ENCODE measurements at places on chromosomes 7 and 10.

- no peak for DNase-seq
Measured at GRCh38 chr7:89312551-89312950, 517.0 kb upstream of the TEX47 start.

DNA sequence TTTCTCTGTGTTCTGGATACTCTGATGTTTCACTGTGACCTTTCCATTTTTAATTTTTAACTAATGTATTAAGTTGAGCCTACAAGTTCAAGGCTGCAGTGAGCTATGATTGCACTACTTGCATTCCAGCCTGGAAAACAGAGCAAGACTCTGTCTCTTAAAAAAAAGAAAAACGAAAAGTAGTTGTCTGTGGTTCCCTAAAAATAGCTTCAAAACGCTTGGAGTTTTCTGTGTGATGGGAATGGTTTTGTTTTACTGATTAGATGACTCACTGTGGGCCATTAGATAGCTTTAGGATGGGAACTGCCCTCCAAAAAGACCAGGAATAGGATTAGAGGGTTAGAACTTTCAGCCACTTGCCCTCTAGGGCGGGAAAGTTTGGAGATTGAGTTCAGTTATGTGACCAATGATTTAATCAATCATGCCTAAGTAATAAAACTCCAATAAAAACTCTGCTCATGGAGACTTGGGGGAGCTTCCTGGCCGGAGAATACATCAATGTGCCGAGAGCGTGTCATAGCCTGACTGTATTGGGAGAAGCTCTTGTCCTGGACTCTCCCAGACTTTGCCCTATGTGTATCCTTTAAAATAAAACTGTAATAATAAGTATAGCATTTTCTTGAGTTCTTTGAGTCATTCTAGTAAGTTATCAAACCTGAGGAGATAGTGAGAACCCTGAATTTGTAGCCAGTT is 147.1 kb downstream of the LYZL1 start:
- DNase-seq: no peak

DNA sequence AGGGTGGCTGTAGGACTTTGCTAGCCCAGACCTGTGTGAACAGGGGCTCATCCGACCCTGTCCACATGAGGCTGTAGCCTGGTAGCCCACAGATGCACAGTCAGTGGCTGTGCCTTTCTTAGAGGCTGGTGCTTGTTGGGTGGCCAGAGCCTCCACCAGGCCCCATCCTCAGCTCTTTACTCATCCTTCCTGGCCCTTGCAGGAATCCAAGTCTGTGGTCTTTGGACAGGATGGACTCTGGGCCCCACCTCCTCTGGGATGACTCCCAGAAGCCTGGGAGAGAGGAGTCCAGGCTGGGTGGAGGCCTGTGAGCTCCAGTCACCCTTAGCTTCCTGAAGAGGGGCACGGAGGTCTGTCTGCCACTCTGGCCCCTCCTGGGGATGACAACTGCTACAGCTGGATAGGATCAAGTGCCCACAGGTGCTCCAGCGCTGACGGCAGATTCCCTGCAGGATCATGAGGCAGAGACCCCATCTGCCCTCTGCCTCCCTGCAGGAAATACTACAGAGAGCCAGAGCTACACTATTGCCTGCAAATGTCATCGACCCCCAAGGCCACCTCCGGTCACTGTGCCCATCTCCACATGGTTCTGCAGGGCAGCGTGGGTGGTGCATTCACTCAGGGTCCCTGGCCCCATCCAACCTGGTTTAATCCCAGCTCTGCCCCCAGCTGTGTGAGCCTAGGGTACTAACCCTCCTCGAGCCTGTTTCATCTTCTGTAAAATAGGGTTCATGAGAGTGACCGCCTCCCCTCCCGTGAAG is 114.5 kb downstream of the PTPN20 start:
- no peak for DNase-seq

DNA sequence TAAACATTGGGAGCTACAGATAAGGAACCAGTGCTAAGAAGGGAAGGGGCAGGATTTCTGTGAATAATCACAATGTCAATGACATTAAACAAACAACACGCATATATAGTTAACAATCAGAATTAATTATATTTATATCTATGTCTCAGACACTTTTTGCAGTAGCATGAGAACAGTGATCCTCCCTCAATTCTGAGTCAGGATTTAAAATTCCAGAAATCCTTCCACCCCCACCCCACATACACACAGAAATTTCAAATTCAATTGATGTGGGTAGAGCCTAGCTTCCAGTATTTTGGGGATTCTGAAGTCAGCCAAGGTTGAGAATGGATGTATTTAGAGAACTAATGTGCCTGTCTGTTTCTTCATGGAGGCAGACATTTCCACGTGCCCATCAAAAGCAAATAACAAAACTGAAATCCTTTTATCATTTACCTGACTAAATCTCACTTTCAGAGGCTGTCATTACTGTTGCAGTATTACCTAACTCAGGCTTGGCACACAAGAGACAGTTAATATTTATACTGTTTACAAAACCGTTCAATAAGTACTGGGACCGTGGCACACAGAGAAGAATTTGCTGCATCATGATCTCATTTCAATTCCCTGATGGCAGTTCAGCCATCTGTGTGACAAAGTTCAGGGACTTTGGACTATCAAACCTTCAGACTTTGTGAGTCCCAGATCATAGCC is 116.6 kb upstream of the PALS2 start:
- DNase-seq: no peak

Data from keratinocyte (primary cell).